EL (cell line): ENCODE measurements at places on chromosomes 11 and 22.

- DNase-seq = no peak
These were observed 48.9 kb upstream of the SHANK2 start for GRCh38 chr11:71301046-71301857.

DNA sequence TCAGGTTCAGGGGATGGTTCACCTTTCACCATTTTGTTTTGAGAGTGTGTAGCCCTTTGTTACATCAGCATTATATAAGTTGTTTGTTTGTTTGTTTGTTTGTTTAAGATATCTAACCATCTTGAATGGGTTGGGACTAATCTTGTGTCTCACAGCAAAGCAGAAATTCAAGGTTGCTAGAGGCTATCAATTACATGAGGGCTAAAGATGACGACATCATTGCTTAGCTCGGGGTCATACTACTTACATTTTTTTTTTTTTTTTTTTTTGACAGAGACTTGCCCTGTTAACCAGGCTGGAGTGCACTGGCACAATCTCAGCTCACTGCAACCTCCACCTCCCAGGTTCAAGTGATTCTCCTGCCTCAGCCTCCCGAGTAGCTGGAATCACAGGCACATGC is 87.1 kb upstream of the XKR3 start:
- DNase-seq = no peak

DNA sequence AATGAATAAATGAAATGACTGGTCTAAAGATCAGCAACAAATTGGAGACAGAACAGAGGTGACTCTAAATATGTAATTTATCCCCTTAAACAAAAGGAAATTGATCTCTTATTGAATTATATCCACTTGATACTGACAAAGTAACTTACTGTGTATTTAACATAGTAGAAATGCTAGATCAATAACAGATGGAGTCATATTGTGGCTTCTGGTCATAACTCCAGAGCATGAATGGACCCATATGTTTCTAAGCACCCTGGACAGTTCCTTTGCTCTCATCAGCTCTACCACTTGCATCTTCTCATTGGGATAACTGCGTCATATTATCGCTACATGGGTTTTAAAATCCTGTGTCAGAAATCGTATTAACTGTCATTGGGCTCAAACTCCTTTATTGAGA is 222.3 kb downstream of the ETS1 start:
- peak; percentile 66 for DNase-seq

- no peak for DNase-seq
These were observed 81.8 kb upstream of the SHANK2 start for GRCh38 chr11:71334191-71334590.

GRCh38 chr22:21587803-21588611 is 20.5 kb downstream of the UBE2L3 start:
- DNase-seq = peak; percentile 56

DNA sequence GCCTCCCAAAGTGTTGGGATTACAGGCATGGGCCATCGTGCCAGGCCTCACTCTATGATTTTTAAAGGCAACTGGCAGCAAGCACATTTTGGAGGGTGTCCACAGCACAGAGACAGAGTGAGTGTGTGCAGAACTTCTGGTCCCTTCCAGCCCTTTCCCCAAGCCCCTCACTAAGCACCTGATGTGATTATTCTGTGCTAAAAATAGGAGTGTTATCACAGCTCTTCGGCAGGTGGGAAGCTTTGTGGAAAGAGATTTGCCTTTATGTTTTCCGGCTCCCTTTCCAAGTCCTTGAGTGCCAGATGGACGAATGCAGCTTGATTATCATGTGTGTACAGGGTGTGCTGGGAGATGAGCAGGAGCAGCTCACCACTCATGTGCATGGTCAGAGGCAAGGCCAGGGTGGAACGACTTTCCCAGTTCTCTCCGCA is 310.8 kb downstream of the DDX10 start:
- no peak for DNase-seq

DNA sequence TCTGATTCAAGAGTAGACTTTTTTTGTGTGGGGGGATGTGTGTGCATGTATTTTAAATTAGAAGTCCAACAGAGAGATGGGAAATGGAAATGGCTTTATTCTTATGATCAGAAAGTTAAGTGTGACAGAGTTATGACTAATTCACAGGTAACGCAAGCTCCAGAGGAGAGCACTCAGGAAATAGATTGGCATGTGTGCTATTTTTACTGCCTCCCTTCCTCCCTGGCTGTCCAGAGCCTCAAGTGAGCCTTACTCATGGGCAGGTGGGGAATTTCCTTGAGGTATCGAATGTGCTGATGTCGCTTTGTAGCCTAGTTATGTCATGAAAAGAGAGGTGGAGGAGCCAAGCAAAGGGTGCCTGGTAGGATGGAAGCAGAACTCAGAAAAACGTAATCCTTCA is 70.3 kb upstream of the BDNF start:
- peak; percentile 6 for DNase-seq

DNA sequence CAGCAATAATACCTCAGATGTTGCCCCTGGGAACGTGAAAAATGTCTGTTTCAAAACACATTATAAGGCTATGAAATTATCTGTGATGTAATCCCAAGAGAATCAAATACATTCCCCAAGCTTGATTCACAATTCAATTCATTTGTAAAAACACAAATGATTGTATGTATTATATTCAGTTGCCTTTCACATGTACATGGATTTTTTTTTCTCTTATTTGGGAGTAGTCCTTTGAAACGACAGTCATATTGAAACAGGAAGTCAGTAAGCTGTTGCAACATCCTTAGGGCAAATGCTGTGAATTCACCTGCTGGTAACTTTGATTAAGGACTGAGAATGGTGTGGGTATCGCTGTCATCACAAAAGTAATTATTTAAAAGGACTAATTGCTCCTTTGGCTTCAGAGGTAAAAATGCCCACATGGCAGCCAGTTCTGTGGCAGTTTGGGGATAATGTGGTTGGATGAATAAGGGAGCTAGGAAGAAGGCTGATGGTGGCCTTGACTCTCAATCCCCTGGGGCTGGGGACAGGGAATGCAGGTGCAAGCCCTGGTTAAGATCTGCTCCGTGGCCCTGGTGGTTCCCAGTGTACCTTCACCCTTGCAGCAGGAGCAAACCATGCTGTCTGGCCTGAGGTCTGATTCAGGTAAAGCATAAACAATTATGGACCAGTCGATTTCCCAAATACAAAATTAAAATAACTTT is 13.2 kb downstream of the EHF start:
- peak; percentile 62 for DNase-seq

DNA sequence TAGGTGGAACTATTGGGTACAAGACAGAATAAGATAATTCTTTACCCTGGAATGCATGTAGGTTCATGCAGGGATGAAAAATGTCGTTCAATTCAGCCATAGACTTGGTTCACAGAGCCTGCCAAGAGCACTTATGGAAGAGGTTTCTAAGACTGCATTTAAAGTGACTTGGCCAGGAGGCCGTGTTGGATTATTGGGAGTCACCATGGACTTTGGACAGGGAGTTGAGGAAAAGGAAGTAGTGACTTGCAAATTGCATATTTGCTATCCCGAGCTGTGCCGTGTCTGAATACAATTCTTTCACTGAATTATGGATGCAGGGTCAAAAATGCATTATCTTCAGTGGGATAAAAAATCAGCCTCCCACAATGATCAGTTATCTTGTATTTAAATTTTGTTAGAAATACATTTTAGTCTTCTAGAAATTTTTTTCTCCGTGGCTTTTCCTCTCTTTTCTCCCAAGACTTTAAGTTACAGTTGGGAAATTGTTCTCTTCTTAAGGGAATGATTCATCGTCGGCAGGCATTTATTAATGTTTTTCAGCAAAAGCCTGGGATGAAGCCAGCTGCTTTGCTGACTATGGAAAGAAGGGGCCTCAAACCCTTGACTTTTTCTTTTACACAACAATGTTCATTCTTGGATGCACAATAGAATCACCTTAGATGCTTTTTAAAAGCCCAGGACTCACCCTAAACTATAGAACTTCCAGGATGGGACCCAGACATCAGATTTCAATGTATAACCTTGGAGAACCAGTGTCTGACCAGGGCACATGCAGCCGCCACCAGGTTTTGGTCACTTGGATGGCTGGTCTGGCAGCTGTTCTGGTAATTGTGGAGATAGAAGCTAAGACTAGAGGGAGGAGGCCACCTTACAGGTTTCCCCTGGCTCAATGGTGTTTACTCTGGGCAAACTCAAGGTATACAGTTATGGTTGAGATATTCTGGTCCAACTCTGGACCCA is 70.8 kb downstream of the FAT3 start:
- DNase-seq = peak; percentile 62

DNA sequence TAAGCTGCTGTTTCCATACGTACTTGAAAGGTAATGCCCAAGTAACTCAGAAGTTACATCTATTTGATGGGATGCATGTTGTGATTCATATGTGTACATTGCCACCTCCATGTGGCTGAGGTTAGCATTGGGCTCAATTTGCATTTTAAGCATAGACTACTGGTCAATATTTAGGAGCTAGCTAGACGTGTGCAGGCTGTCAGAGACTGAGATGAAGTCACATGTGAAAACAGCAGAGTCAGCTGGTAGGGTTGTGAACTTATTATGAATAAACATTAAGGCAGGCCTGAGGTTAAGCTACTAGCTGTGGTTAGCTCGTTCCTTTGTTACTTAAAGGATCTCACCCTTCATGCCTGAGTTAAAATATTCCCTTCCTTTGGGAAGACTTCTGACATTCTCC is 114.5 kb upstream of the MTNR1B start:
- no peak for DNase-seq

DNA sequence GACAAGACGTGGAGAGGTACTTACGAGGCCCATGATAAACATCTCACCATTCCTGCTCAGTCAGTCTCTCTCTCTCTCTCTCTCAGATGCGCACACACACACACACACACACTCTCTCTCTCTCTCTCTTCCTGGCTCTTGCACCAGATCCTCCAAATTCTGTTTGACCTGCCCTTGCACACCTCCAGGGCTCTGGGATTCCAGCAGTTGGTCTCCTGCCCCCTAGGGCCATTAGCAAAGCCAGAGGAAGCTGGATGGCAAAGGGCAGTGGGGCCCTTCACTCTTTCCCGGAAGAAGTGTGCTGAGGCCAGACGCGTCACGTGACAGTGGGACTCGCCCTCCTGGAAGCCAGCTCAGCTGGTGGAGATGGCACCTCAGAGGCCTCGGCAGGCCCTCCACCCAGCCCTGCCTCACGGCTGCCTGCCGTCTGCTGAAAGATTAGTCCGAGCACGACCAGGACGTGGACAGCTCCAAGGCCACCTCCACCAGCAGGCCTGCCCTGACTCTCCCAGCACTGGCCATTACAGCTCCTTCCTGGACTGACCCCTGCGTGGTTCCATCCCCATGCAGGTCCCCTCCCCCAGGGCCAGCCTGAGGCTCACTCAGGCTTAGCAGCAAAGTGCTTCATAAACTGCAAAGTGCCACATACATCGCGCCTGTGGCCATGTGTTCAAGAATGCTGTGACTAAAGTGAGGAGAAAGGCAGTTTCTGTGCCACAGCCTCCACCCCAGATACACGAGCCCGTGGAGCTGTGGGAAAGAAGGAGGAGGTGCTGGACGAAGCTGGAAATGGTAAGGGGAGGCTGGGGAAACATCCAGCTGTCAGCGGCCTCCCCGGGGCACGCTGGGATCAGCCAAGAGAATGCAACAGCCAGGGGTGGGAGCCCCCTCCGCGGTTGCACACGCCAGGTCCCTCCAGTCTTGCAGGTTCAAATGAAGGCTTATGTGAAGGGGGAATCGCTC is 3.7 kb downstream of the PDGFB start:
- peak; percentile 13 for DNase-seq

DNA sequence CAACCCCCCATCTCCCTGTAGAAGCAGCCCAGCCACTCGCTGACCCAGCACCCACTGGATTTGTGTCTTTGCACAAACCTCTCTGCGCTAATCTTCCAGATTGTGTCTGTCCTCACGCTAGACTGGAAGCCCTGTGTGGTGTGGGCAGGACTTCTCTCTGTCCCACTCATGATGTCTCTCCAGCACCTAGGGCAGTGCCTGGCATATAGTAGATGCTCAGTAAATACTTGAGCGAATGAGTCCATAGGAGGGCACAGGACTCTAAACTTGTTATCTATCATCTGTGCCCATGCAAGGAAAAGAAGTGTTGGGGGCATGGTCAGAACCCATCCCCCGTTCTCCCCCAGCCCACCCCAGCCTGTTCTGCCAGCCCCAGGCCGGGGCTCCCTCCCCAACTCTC is 22.9 kb downstream of the RPL3 start:
- no peak for DNase-seq

- DNase-seq = peak; percentile 43
These were observed 37.6 kb upstream of the SLC5A1 start for GRCh38 chr22:32005453-32005852.

GRCh38 chr11:120186774-120187591 is 23.8 kb upstream of the OAF start:
- DNase-seq = no peak

DNA sequence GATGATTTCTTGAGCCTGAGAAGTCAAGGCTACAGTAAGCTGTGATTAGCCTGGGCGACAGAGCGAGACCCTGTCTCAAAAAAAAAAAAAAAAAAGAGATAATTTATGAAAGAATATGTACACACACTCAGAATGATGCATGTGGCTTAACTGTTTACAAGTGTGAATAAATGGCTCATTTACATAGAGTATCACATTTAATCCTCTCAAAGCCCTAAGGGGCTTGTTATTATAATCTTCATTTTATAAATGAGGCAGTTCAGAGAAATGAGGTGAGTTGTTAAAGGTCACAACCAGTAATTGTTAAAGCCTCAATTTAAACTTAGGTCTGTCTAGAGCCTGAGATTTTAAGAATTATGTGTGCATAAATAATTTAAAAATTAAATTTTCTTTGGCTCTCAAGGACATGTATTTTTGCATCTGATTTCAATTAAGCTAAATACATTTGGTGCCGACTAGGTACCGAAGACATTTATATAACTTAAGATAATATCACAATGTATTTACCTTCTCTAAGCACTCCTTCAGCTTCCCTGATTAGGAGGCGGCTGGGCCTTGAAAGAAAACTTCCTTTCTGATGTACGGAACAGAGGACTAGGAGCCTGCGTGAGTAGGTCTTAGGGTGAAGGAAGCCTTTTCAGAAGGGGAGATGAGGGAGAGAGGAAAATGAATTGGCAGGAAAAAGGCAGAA is 28.5 kb upstream of the DDX6 start:
- DNase-seq = no peak

- no peak for DNase-seq
These were observed 24.6 kb upstream of the RTN4R start for GRCh38 chr22:20292673-20293232.

- peak; percentile 90 for DNase-seq
These were observed 638 bp downstream of the PARVA start for GRCh38 chr11:12377824-12378593.

- no peak for DNase-seq
These were observed 36.3 kb upstream of the SHISAL1 start for GRCh38 chr22:44348971-44349560.

- DNase-seq = peak; percentile 65
These were observed 1.2 kb downstream of the BIRC3 start for GRCh38 chr11:102318469-102318868.

- DNase-seq = no peak
These were observed 302.2 kb downstream of the AASDHPPT start for GRCh38 chr11:106379712-106380111.
